C1 segment of cervical spinal cord (tissue), 14 donors: ENCODE measurements at places on chromosomes 6 and 20.

DNA sequence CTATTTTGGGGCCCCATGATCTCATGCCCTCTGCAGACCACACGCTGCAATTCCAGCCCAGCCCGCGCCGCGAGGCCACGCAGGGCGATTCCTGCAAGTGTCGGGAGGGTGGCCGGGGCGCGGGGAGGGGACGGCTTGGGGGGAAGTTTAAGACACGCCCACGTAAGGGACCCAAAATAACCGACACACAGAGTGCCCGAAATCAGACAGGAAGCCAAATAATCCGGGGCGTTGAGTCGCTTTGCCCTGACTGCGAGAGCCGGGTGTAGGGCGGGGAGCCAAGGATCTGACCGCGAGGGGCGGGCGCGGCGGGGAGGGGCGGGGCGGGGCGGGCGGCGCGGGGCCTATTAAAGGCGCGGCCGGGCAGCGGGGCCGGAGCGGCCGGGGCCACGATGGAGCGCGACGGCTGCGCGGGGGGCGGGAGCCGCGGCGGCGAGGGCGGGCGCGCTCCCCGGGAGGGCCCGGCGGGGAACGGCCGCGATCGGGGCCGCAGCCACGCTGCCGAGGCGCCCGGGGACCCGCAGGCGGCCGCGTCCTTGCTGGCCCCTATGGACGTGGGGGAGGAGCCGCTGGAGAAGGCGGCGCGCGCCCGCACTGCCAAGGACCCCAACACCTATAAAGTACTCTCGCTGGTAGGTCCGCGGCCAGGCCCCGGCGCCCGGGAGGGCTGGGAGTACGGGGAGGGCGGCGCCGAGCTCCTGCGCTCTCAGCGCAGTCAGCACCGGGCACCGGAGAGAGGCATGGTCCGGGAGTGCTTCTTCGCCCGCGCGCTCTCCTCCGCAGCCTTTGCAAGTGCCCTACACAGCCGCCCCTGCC lies at the start of gene ENPP1:
Gene ENPP1 (plus strand): TSS at position 377 of the 816 bp plus-strand sequence. CDS start 16 bp downstream, at position 393.
- DNase-seq, result peak; percentile 74

DNA sequence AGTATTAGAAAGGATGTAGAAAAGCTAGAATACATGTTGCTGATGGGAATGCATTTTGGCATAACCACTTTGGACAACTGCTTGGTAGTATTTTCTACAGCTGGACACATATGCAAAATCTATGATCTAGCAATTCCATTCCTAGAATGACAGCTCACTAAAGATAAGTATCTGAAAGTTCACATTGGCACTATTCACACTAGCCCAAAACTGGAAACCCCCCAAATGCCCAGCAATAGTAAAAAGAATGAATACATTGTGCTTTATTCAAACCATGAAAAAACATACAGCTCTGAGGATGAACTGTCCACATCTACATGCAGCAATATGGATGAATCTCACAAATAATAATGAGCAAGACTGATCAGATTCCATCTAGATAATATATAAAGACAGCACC lies 79.0 kb downstream of the PPP1R3G start:
- DNase-seq, result no peak

- DNase-seq, result no peak
Measured at GRCh38 chr6:138577151-138577915, 78.0 kb upstream of the NHSL1 start.

- no peak for DNase-seq
Measured at GRCh38 chr20:60214901-60215815, 256.9 kb downstream of the CDH26 start.

DNA sequence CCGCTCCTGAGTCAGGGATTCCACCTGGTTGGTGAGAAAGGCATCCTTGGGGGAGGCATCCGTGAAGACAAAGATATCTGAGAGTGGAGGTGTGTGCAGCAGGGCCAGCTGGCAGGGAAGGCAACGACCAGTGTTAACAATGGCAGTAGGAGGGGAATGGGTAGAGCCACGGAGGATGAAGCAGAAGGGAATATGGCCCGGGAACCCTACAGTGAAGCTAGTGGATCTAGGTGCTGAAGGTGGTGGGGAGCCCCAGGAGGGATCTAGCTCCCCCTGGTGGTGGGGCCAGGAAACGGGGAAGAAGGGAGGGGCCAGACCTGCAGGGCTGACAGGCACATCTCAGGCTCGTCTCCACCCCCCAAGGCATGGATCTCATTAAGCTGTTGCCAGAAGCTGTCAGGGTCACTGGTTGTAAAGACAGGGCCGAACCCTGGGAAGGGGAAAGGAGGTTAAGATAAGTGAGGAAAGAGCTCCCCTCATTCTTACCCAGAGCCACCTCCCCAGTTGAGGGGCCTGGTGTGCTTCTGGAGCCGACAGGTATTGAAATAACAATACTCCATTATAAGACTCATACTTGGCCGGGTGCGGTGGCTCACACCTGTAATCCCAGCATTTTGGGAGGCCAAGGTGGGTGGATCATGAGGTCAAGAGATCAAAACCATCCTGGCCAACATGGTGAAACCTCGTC lies 7.3 kb downstream of the VWA7 start:
- no peak for DNase-seq
